ENCODE measurements at places on chromosomes 13 and 19. TPM values are rescaled to one million over a fixed set of nuclear protein-coding genes. Genes with fewer than 3 reads are reported as not detected.

GRCh38 chr19:54155694-54156093 is 3.8 kb downstream of the LENG1 start:
- no peaks in the 10 kb centered on the region for H3K27me3 ChIP-seq
- DNase-seq = no peak
- no peak overlapping the region for H3K27ac ChIP-seq

- no peaks in the 10 kb centered on the region for H3K4me1 ChIP-seq
- H3K4me3 ChIP-seq = no peak overlapping the region
- H3K36me3 ChIP-seq = no peaks in the 10 kb centered on the region
- no peak overlapping the region for H3K27ac ChIP-seq
- no peak for DNase-seq
- H3K27me3 ChIP-seq = no peaks in the 10 kb centered on the region
These were observed 265.0 kb downstream of the RBM26 start for GRCh38 chr13:79141082-79141481.

The CGB3 gene
- total RNA-seq = not detected

DNA sequence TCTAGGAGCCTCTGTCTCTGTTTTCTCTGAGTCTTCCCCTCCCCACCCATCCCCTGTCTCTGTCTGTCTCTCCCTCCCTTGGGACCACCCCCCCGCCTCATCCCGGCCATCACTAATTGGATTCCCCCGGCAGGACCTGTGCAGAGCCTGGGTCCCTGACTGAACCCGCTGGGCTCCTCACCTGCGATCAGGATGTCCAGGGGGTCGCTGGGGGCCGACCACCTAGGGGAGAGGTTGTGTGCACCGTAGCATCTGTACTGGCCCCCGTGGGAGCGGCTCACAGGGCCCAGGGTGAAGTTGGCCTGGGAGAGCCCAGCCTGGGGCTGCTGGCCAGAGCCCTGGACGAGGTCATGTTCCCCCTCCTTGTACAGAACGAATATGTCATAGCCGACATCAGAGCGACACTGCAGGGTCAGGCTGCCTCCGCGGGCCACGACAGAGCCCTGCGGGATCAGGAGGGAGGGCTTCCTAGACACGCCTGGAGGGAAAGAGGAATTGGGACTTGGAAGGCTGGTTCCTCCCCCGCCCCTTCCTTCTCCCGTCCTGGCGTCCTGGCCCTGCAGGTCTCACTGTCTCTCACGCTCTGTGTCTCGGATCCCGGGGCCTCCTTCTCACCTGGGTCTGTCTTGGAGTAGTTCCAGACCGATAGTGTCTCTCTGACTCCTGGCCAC is 1.8 kb downstream of the LILRB5 start:
- H3K36me3 ChIP-seq = no peaks in the 10 kb centered on the region
- H3K27me3 ChIP-seq = peaks cover 34% of the 10 kb centered on the region
- H3K4me1 ChIP-seq = no peaks in the 10 kb centered on the region
- no peak for DNase-seq
- H3K27ac ChIP-seq = no peak overlapping the region

DNA sequence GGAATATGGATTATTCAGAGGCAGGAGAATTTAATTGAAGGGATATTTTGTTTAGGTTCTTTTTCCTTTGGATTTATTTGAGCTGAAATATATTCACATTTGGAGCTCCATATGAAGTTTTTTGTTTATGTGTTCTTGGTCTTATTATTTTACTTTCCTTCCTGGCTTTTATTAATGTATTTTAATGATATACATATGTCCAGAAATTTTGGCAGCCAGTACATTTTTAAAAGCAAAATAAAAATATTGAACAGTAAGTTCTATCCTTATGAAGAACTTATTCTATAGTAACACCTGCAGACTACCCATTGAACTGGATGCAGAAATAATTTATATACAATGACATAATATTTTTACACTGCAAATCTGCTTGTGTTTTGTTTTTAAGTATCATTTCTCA is 323.6 kb downstream of the GPC6 start:
- H3K36me3 ChIP-seq = no peaks in the 10 kb centered on the region
- no peak overlapping the region for H3K27ac ChIP-seq
- no peak overlapping the region for H3K4me3 ChIP-seq
- no peaks in the 10 kb centered on the region for H3K4me1 ChIP-seq
- no peaks in the 10 kb centered on the region for H3K27me3 ChIP-seq

- H3K4me3 ChIP-seq = no peak overlapping the region
- H3K4me1 ChIP-seq = peaks cover 14% of the 10 kb centered on the region
- H3K36me3 ChIP-seq = no peaks in the 10 kb centered on the region
- no peak for DNase-seq
These were observed 62.4 kb upstream of the SERP2 start for GRCh38 chr13:44311011-44311780.

The PSG1 gene
- not detected for total RNA-seq

The SPACA4 gene
- not detected for total RNA-seq

DNA sequence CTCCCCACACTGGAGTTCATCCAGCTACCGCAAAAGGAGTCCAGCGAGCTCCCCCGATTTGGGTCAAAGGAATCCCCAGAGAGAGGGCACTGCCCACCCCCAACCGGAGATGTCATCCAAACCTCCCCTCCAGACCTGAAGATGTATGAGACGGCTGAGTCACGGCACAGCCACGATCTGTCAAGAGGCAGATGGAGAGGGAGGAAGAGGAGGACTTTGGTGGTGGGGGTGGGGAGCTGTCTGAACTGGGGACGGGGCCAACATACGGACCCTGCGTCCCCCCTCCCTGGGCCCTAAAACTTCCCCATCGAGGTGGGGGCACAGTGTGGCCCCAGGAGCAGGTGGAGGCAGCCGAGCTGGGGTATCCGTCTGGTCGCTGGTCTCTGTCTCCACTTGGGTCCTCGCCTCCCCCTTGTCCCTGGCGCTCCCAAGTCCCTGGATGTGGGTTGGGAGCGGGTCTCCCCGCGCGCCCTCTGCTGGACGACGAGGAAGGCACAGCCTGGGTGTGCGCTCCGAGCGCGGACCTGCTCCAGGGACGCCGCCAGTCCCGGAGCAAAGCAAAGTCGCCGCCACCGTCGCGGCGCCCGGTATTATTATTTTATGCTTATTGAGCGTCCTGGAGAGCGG is 3.8 kb downstream of the PDE4A start:
- peaks cover 43% of the 10 kb centered on the region for H3K4me1 ChIP-seq
- H3K4me3 ChIP-seq = no peak overlapping the region
- H3K27me3 ChIP-seq = peaks cover 86% of the 10 kb centered on the region

DNA sequence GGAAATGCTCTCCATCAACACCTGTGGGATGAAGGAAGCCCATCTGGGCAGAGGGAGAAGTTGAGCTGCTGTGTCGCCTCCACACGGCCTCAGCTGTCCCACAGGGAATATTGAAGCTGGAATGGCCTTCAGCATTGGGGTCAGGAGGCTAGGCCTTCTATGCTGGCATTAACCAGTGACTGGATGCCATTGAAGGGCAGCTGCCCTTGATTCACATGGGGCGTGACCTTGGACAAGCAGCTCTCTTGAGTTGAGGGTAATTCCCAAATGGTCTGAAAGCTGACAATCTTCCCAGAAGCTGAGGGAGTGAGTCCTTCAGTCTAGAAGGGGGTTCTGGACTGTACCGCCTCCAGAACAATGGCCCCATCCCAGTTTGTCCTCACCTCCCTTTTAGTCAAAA is 6.7 kb downstream of the BCL3 start:
- DNase-seq = no peak
- no peaks in the 10 kb centered on the region for H3K27me3 ChIP-seq
- H3K36me3 ChIP-seq = peaks cover 36% of the 10 kb centered on the region
- H3K4me1 ChIP-seq = peaks cover 5% of the 10 kb centered on the region
- H3K4me3 ChIP-seq = no peak overlapping the region

The TGFBR3L gene
- not detected for total RNA-seq

The LRRC4B gene
- 1.0 TPM for total RNA-seq

The GNA15 gene
- 22.5 TPM for total RNA-seq

The FGF21 gene
- not detected for total RNA-seq

Data from tibial nerve (tissue), 4 donors.